ENCODE measurements at places on chromosomes 11 and 22.
A peak's percentile ranks its signal among the peaks of the same experiment; 100 is the strongest.

- no peak for DNase-seq
Observed at GRCh38 chr11:35169754-35170153, 30.8 kb downstream of the CD44 start.

- DNase-seq: no peak
Observed at GRCh38 chr22:42472671-42473070, 40.5 kb upstream of the NFAM1 start.

- DNase-seq: peak; percentile 2
Observed at GRCh38 chr11:2521733-2522630, 77.2 kb downstream of the KCNQ1 start.

- no peak for DNase-seq
Observed at GRCh38 chr11:12195768-12196167, 85.4 kb downstream of the MICAL2 start.

- DNase-seq: no peak
Observed at GRCh38 chr11:44606472-44606871, 41.0 kb downstream of the CD82 start.

- DNase-seq: peak; percentile 48
Observed at GRCh38 chr22:41524809-41525449, 19.3 kb downstream of the POLR3H start.

DNA sequence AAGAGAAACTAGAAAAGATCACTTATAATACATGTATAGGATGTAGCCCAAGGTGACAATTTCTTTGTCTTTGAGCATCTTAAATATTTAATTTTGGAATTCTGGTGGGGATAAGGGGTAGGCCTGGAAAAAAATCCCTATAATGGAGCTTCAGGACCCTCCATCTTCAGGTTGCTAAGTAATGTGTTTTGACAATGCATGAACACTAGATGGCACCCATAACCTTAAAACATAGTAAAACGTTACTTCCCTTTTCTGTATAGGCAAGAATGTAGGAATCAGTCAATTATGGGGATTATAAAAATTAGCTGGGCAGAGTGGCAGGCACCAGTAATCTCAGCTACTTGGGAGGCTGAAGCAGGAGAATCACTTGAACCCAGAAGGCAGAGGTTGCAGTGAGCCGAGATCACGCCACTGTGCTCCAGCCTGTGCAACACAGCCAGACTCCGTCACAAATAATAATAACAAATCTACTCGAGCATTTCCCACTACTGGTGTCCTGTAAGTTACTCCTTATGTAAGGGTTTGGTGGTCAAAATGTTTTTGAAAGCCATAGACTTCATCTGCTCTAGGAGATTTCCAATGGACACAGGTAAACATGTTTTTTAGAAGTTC lies 541.9 kb upstream of the CCDC90B start:
- peak; percentile 16 for DNase-seq

GRCh38 chr11:121337078-121337477 lies 44.5 kb downstream of the SC5D start:
- no peak for DNase-seq

DNA sequence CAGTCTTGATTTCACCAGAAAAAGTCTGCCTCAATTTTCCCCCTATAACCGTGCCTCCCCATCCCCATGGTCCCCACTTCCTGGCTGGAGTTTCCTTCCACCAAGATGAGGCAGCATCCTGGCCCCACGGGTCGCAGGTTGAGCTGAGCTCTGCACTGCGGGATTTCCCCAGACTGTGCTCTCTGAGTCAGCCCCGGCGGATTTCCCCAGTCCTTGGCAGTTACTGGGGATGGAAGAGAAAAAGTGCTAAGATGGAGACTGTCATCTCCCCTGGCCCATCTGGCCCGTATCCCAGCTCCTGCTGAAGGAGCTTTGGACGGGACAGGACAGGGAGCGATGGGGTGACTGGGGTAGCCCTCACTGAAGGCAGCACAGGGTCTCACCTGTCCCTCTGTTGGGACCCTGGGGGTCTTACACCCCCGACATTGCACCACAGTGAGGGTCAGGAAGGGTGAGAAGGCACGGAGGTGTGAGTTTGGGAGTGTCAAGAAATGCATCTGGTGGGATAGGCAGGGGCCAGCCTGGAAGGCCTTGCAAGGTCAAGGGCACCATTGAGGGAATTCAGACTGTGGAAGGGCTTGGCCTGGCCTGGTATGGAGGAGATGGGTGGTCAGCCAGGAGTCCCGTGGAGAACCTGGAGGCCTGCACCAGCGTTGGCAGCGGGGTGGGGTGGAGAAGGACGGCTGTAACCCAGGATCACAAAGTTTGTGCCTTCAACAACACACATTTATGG lies 36.5 kb downstream of the NADSYN1 start:
- no peak for DNase-seq

DNA sequence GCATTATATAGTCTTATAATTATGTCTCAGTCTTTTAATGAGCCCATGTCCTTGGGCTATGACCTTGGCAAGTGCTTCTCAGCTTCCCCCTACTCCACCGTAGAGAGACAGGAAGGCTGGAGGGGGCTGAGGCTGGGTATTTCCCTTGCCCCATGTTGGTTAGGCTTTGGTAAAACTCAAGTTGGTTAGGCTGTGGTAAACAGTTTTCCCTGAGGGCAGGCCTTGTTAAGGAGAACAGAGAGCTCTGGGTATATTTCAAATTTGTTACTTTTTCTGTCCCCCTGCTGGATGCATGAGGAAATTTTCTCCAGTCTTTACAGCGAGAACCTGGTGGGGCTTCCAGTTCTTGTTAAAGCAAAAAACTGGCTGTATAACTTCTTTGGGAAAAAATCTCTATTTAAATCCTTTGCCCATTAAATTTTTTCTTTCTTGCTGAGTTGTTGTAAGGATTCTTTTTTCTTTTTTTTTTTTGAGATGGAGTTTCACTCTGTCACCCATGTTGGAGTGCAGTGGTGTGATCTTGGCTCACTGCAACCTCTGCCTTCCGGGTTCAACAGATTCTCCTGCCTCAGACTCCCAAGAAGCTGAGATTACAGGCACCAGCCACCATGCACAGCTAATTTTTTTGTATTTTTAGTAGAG lies 12.2 kb upstream of the DCHS1 start:
- DNase-seq: no peak

DNA sequence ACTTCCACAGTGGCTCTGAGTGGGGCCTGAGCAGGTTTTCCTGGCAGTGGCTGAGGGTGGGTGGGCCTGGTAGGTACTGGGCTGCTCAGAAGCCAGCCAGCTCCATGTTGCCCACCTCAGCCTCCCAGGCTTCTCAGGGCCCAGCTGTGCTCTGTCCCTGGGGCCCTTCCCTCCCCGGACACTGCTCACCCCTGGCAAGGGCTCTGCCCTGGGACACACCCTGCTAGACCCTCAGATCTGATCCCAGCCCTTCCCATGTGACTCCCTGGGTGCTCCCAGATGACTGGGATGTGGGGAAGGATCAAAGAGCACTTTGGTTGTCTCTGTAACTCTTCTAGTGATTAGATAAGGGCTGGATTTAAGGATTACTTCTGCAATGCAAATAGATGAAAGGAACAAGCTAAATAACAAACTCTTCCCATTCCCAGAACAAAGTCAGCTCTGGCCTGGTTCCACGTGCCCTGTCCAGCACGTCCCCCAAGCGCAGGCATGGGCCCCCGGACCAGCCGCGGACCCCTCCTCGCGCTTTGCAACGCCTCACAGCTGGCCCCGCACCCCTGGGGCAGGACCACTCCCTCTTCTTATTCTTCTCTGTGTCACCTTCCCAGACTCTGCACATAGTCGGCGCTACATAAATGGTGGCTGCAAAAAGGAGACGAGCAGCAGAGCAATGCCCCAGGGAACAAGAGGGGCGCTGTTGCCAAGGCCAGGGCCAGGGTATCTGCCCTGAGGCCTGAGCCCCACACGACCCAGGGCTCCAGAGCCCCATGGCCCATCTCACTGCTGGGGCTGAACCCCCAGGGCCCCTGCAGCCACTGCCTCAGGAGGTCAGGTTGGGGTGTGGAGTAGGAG lies 5.7 kb upstream of the KRTAP5-6 start:
- no peak for DNase-seq

DNA sequence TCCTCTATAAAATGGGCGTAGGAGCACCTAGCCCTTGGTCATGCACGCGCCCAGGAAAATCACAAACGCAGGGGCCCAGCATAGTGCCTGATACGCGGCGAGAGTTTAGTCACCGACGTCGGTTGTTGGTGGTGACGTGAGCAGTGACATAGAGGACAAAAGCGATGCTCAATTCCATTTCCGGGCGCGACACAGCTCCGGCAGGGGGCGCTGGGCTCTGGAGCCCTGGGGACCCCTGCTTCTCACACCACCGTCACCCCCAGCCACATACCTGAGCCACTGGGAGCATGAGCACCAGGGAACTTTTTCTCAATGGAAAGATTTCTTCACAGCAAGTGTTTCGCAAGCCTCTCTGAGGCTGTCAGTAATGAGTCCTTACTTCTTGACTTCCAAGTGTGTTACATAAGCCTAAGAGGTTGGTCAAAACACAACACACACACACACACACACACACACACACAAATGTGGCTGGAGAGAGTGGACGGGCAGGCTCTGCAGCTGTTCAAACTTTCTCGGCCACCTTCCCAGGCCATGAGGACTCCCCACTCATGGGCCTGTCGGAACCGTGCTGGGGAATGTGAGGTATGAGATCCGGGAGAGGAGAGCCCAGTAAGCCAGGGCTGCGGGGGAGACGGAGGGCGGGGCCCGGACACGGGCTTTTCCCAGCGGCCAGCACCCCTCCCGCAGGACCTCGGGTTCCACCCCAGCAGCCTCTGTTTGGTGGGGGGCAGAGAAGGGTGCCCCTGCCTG lies 36.9 kb upstream of the LINC01488 start:
- DNase-seq: no peak

- DNase-seq: no peak
Observed at GRCh38 chr11:12706545-12707499, 32.6 kb downstream of the TEAD1 start.

DNA sequence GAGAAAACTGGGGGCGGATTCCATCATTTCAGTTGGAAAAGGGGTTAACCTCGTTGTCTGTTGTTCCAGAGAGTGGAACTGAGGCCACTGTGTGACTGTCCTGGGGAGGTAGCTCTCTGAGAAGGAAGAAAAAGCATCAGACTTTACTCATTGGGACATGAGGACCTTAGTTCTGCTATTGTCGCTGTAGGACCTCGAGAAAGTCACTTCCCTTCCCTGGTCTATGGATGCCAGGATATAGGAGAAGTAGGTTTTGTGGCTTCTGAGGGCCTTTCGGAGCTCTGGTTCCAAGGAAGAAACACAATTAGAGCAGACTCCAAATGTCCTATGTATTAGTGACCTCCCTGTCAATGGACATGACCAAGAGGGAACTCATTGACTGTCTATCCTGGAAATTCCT lies 6.2 kb downstream of the MYO18B start:
- no peak for DNase-seq

GRCh38 chr11:86245369-86246292 lies 1.1 kb downstream of the EED start:
- DNase-seq: peak; percentile 26

- DNase-seq: no peak
Observed at GRCh38 chr22:21074102-21074715, 28.5 kb downstream of the LRRC74B start.
